ENCODE measurements at places on chromosomes 5 and 9.

DNA sequence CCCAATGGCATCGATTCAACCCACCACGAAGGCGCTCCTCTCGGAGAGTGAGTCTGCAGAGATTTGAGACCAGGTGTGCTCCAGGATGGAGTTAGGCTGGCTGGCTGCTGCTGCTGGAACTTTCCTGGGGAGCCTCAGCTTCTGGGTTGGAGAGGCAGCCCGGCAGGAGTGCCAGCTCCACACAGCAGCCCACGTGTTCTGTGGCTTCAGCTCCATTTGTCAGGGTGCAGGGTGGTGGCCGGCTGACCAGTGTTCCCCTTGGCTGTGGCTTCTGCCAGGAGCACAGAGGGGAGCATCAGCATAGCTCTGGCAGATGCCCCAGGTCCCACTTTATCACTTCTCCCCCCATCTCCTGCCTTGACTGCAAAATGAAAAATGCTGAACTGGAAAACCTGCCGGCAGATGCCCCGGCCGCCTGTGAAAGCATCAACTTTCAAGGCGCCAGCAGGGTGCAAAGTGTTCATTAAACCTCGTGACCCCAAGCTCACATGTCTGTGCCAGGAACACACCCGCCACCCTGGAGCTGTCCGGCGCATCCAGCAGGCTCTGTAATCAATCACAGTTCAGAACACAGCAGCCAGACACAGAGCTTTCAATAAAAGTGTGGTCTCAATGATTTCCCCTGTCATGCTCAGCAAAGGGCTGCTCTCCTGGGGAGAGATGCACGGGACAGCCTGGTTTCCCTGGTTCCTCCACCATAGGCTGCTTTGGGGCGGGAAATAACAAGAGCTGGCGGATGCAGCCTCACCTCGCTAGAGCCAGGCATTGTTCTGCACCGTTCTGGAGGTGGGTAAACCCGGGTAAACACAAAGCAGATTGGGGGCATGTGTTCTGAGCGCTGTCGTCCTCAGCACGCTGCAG is 53.2 kb downstream of the TRIP13 start:
- no peak for DNase-seq

DNA sequence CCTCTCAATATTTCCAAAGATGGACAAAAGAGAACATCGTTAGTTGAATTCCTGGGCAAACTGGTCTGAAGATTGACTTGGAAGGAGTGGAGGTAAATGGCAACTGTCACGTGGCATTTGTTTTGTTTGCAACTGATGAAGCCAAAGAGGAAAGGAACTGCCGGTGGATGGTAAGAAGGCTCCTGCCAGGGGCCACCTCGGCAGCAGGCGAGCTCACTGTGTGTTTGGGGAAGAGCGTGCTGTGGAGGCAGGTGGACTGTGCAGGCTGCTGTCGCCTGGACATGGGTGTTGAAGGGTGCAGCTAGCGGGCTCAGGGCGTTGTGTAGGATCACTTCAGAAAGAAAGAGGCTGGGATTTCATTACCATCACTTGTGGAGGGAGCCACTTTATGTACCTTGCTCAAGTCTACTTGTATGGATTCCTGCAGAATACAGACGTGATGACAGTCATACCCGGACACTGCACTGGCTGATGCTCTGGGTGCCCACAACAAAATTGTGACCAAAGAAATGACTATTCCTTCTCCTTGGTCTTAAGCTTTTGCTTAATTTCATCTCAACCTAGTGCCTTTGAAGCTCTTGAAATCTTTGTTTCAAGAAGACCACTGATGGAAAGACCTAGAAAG is 72.7 kb downstream of the MAP1B start:
- no peak for DNase-seq

DNA sequence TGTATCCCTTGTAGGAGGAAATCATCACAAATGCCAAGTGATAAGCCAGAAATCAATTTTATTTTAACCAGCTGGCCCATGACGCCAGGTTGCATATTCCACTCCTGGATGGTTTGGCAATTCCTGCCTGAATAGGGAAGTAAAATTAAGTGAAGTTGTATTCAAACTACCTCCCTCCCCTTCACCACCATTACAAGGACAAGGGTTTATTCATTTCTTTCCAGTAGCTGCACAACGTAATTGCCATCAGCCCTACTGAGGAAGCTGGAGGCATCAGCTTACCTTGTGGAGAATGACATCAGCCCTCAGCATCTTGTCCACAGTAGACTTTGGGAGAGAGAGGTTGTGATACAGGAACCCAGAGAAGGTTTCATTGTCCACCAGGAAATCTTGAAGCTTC is 66.6 kb downstream of the ABCA1 start:
- DNase-seq, result no peak

GRCh38 chr9:133785753-133786370 is 47.7 kb upstream of the SARDH start:
- no peak for DNase-seq

GRCh38 chr5:42855811-42856210 is 44.1 kb upstream of the SELENOP start:
- no peak for DNase-seq

- DNase-seq, result no peak
Measured at GRCh38 chr5:103340717-103341388, 82.3 kb downstream of the MACIR start.

DNA sequence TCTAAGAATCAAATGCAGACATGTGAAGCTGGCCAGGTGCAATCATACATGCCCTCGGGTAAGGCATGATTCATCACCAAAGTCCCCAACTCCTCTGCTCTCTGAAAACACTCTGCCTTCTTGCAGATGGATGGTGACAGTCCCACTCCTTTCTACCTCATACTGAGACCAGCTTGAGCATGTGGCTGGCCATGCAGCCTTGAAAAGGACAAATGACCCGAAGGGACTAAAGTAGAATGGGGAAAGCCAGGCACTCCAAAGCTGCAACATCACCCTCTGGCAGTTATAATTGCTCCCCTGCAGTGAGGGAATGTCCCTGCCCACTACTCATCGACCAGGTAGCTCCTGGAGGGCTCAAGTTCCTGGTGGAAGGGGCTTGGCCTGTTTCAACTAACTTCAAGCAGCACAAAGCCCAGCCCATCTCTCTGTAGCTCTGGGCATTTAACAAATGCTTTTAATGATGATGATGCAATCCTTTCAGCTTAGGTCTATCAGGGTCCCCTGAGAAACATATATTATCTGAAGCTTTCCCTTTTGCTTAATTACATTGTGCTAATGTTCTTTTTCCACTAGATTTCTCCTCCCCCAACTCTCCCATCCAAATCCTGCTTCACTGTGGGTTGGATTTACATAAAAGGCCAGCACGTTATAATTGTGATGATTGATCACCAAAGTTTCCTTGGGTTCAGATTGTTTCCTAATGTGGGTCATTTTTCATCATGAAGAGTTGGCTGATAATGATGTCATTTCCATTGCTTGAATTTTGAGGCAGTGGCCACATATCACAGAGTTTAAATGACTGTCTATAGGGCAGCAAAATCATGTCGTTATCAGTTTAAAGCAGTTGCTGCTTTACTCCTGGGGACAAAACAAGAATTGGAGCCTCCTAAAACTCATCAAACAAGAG is 436.5 kb upstream of the SLC30A5 start:
- DNase-seq, result no peak

DNA sequence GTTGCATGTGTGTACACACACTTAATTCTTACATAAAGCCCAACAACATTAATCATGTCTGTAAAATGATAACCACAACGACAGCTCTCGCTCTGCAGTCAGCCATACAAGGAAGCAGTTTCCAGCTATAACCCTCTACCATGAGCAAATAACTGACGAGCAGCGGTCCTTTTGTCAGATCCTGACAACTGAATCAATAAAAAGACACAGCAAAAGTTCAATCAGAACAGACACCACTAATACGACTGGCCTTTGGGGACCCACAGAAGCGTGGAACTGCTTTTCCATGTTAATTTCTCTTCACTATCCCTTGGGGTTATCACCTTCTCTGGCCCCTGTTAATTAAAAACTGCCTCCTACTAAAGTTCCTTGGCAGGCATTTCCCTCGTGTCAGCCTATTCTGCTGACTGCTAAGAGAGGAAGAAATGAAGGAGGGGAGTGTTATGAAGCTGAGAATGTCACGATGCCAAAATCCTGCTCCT is 722.8 kb upstream of the GRAMD2B start:
- DNase-seq, result no peak

GRCh38 chr9:33375238-33375840 is 27.0 kb downstream of the AQP7 start:
- DNase-seq, result no peak

- DNase-seq, result no peak
Measured at GRCh38 chr5:133297293-133297692, 245.5 kb downstream of the HSPA4 start.

DNA sequence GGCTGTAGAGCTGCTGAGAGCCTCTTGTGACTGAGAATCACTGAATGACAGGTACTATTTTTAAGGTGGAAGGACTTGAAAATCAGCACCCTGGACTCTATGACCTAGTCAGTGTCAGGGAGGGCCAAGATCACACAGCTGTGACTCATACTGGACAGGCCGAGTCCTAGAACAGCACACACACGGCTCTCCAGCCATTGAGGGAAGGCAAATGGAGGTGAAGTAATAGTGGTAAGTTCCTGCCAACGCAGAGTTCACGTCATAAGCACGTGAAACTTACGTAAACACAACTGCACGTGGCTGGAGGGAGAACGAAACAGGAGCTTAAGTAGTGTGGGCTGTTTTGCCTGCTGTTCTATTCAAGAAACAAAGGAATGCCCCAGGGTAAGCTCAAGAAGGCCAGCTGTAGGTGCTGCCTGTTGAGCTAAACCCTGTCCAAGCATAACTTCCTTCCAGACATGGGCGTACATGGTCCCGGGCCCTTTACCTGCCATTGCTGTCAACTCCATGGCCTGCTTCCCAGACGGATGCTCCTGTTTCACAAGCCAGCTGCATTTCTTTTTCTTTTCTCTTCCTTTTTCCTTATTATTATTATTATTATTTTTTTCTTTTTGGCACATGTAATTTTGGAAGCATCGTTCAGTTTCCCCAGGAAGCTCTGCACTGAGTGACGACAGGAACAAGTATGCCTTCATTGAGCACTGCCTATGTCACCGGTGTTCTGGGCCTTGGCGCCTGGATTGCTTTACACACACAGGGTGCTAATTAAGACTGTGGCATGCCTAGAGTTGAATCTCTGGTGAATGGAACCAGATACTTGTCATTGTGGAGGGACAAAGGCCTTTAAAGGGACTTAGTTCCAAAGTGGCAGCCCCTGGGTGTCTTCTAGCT is 10.2 kb upstream of the LCP2 start:
- DNase-seq, result no peak

DNA sequence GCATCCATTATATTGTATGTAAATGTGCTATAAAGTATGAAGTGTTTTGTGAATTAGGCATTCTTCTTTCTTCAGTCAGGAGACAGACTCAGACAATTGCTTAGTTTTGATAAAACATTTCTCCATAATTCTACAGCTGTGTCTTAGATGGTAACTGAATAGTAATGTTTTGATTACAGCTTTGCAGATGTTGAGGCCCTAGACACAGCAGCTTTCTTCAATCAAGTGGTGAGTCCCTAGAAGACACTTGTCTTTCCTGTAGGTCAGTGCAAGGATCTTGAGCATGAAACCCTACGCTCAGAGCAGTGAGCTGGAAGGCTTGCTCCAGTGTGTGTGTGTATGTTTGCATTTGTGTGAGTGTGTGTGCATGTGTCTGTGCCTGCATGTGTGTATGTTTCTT is 46.8 kb upstream of the CD180 start:
- no peak for DNase-seq

DNA sequence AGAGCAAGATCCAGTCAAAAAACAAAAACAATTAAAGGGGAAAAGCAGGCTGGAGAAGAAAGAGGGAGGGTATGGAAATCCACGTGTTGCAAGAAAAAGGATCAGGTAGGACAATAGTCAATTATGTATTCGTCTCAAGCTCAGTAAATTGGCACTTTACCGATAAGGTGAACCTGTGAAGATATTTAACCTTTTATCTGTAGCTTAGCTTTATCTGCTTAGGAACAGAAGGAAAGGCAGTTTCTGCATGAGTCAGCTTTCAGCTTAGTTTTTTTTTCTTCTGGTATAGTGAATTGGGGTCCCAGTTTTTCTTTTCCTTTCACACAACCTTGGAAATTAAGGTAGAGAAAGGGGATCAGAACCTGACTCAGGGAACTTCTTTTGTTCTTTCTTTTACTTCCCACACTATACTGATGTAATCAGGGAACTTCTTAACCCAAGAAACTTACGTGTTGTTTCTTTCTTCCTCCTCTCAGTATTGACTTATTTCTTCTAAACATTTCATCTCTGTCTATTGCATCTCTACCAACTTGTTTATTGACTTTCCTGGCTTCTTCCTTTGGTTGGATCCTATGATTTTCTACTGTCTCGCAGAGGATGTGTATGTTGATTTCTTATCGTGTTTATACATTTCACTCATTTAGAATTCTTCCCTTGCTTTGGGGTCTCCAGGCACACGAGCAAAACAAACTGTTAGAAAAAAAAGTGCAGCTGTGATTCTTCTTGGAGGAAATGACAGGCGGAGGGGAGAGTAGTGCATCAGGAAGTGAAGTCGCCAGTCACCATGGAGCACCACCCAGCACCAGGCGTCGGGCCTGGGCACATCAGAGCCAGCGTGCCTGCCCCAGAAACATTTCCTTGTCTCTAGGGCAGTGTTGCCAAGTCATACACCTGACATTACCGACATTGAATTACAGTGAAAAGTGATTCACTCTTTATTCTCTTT is 123.0 kb upstream of the LHFPL2 start:
- DNase-seq, result peak; percentile 16

- no peak for DNase-seq
Measured at GRCh38 chr9:86491468-86492266, 137.5 kb upstream of the TUT7 start.

- DNase-seq, result no peak
Measured at GRCh38 chr5:3787604-3788003, 192.0 kb downstream of the IRX1 start.

GRCh38 chr9:33315371-33315770 is 25.1 kb downstream of the NFX1 start:
- DNase-seq, result no peak

GRCh38 chr5:42507451-42508097 is 84.3 kb downstream of the GHR start:
- no peak for DNase-seq

- peak; percentile 35 for DNase-seq
Measured at GRCh38 chr5:119322948-119323537, 32.8 kb upstream of the TNFAIP8 start.

GRCh38 chr5:77133061-77133758 is 46.1 kb upstream of the ZBED3 start:
- no peak for DNase-seq
